ENCODE measurements at places on chromosomes 16 and 17.

DNA sequence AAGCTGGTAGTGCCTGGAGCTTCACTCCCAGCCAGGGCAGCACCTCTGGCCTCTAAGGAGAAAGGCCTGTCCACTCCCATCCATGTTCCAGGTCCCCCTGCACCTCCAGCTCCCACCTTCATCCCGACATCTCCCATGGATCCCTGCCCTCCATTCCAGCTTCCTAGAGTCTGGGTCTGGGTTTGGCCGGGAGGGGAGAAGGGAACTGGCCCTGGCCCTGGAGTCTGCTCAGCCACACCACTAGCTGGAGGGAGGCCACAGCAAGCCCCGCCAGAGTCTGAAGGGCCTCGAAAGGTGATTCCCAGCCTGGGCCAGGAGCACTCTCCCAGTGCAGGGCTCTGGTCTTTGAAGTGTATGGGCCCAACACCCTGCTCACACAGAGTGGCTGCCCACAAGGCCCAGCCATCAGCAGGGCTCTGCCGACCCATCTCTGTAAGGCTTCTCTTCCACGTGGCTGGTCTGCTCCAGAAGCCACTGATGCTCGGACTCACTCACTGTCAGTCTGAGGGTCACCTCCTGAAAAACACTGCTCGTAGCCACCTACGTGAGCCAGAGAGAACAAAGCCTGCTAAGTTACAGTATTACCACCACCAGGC, 4.7 kb downstream of the NAT9 start:
- no peak for DNase-seq

DNA sequence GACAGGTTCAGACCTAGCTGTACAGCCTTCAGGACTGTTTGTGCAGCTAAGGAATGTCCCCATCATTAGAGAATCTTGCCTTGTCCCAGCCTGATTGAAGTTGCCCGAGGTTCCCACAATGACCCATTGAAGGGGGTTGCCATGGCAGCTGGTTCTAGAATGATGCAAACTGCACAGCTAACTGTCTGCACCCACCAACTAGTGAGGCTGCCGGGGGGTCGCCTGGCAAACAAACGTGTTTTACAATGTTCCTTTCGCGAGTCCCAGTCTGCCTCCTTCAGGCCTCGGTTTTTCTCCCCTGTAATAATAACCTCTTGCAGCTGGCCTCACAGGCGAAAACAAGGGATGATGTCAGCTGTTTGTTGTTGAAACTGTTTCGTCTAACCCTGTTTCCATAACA, 5.5 kb downstream of the C16orf96 start:
- DNase-seq, result no peak

- DNase-seq, result no peak
Measured at GRCh38 chr17:69495787-69496186, 81.3 kb downstream of the MAP2K6 start.

DNA sequence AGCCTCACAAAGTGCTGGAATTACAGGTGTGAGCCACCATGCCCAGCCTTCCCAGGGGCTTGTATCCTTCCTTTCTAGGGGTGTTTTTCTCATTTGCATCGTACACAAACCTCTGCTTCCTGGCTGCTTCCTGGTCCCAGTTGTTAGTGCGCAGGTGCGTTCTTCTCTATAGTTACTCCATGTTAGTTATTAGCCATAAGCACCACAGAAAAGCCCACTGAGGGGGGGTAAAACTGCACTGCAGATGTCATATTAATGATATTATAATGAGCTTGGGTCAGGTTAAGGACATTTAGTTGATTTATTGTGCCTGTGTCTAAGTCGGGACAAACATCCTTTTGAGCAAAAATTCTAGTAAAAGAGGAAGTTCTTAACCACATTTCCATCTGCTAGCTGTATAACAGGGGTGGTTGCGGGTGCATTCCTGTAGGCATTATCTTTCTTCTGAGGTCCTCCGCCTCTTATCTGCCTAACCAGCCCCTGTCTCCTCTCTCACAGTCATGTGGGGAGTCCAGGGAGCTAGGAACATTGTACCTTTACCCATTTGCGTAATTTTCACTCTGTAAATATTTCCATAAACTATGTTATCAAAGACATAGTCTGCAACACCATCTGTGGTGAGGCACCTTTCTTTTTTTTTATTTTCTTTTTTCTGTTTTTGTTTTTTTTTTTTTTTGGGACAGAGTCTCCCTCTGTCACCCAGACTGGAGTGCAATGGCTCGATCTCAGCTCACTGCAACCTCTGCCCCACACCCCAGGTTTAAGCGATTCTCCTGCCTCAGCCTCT, 23.6 kb upstream of the ATF7IP2 start:
- no peak for DNase-seq

GRCh38 chr17:10306585-10306984, 66.2 kb downstream of the MYH13 start:
- DNase-seq, result no peak

- DNase-seq, result no peak
Measured at GRCh38 chr16:4194661-4195060, 47.2 kb downstream of the SRL start.

DNA sequence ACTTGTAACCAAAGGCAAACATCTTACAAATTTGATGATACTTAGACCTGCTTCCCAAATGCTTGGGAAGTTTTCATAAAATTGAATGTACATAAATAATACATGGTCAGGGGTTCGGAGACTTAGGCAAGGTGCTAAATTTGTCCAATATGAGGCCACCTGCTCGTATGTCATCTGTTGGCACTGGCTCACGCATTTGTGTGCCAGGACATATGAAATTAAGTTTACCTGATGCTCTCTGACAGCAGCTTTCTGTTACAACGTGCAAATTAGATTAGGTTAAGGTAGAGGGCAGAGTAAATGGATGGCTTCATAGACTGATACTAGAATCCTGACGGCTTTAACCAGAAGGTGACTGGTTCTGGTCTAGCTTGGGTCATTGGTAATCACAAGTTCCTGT, 970.3 kb upstream of the RBFOX1 start:
- DNase-seq, result no peak

GRCh38 chr17:67021196-67021595, 23.2 kb upstream of the CACNG1 start:
- DNase-seq, result no peak

DNA sequence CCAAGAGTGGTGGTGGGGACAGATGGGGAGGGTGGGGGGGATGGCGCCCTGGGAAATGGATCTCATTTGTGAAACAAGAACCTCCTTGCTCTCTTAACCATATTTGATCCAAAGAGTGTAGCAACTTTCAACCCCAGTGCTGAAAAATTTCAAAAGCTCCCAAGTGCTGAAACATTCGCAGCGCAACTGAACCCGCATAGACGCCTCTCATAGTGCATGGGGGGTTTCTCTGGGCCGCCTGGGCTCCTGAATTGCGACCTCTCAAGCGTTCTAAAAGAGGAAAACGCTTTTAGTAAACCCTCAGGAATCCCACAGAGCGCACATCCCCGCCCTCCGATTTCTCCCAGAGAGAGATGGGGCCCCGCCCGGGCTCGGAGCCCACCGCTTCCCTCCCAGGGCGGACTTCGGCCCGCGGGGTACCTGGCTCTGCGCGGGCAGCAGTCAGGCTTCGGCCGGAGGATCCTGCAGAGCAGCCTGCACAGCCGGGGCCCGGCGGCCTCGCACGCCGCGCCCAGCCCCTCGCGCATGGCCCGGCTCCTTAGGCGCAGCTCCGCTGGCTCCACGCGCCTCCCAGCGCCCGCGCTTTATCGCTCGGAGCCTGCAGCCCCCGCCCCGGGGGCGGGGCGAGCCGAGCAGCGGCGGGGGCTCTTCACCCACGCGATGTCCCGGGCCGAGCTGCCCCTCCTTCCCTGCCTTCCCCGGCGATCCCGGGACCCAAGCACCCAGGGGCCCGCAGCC, 7.0 kb downstream of the NOS2 start:
- no peak for DNase-seq

GRCh38 chr16:89721546-89722391, 432 bp downstream of the ZNF276 start:
- no peak for DNase-seq

DNA sequence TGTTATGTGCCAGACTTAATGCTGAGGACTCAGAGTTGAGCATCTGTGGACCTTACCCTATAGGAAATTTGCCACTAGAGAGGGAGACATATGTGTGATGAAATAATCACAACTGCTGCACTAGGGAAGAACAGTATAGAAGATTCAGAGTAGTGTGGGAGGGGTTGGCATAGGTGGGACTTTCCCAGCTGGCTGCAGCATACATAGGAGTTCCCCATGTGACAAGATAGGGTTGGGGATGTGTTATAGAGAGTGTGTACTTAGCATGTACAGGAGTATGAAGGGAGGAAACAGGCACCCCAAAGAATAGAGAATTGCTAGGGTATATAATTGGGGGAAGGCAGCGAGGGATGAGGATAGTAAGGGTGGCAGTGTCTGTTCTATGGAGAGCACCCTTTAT, 2.9 kb downstream of the NUP93 start:
- no peak for DNase-seq

DNA sequence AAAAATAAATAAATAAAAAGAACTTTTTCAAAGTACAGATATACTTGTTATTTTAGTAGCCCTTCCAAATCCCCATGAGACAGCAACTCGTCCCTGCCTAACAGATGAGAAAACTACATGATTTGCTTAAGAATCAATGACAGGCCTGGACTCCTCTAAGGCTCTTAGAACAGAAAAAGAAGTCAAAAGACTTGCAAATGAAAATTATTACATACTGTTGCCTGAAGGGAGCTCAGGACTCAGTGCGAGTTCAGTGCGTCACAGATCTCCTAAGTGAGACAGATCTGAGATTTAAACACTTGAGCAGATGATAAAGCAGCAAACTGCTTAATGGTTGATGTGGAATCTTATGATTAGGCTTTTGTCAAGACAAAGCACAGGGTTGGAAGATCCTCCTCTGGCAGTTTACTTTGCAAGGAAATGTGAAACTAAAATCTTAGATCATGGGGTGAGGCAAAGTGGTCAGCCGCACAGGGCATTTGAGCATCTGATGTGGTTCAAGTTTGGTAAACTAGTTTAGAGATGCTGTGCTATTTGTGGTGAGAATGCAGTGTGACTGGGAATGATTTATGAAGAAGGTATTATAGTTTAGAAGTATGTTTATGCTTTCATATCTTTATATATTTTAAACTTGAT, 138.1 kb downstream of the TRIM37 start:
- DNase-seq, result peak; percentile 33

DNA sequence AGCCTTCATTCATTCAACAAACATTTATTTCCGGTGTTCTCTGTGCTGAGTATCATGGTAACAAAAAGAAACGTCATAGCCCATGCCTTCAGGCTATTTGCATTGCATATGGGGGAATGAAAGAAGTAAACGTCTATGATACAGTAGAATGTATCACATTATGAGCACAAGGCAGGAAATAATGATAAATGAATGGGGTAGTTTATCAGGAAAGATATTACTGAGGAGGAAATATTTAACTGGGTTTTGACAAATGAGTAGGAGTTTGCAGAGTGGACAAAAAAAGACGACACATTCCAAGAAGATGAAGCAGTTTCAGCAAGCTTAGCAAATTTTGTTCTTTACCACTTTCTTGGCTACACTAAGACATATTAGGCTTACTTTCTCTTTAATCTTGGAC, 1.3 kb upstream of the KRTAP4-7 start:
- DNase-seq, result no peak

GRCh38 chr17:73284354-73284753, 22.7 kb upstream of the CPSF4L start:
- DNase-seq, result no peak

- no peak for DNase-seq
Measured at GRCh38 chr17:47966079-47966519, 4.8 kb upstream of the CDK5RAP3 start.

GRCh38 chr17:38434178-38434665, 6.0 kb downstream of the ARHGAP23 start:
- DNase-seq, result no peak

GRCh38 chr17:38587203-38587602, 18.5 kb downstream of the SRCIN1 start:
- DNase-seq, result no peak
